ENCODE measurements at places on chromosomes 16 and 17. TPM values are rescaled to one million over a fixed set of nuclear protein-coding genes. Genes with fewer than 3 reads are reported as not detected.

The ABCA6 gene
- total RNA-seq = not detected

The FBXW10B gene
- 1.3 TPM for total RNA-seq

The NPIPB13 gene
- total RNA-seq = 2.4 TPM

The SLC4A1 gene
- total RNA-seq = not detected

The NUP85 gene
- total RNA-seq = 20.1 TPM

DNA sequence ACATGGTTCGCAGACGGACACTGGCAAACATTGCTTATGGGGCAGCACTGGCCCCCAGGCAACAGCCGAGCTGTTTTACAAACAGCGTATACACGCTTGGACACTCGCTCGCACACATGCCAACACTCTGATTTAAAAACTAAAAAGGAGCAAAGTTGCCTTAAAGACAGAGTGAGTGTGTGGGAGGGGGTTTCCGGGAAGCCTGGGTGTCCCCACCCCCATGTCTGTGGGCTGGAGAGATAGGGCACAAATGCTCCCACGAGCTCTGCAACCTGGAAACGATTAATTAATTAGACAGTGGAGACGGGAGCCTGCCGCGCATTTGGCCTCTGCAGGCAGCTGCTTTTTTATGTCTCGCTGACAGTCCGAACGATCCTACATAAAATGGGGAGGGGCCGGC, 107.9 kb upstream of the ZNF469 start:
- DNase-seq = no peak

DNA sequence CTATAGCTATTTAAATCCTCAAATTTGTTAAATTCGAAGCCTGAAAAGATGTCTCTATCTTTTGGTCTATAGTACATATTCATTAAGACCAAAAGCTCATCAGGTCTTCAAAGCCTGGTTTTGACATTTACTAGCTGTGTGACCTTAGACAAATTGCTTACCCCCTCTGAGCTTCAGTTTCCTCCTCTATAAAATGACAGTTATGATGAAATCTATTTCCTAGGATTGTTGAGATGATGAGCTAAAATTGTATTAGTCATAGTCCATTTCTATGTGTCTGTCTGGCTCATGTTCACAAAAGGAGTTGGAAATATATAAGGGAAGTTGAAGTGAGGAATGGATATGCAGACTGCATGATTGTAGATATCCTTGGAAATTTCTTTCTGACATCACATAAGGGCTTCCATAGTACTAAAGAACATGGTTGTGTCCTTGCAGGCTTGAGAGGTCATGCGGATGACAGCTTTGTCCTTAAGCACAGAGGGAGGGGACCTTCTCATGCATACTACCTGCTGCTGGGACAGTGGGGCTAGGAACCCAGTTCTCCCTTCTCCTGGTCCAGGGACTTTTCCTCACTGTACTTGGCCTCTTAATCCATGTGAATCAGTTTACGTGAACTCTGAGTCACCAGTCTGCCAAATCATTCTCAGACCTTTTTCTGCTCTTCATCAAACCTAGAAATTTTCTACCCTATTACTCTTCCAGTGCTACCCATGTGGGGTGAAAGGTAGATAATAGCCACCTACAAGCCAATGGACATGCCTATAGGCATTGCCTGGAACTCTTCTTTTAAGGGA, 487.5 kb upstream of the SALL1 start:
- DNase-seq = no peak

- no peak for DNase-seq
These were observed 12.3 kb upstream of the MYCBPAP start for GRCh38 chr17:50495918-50496317.

DNA sequence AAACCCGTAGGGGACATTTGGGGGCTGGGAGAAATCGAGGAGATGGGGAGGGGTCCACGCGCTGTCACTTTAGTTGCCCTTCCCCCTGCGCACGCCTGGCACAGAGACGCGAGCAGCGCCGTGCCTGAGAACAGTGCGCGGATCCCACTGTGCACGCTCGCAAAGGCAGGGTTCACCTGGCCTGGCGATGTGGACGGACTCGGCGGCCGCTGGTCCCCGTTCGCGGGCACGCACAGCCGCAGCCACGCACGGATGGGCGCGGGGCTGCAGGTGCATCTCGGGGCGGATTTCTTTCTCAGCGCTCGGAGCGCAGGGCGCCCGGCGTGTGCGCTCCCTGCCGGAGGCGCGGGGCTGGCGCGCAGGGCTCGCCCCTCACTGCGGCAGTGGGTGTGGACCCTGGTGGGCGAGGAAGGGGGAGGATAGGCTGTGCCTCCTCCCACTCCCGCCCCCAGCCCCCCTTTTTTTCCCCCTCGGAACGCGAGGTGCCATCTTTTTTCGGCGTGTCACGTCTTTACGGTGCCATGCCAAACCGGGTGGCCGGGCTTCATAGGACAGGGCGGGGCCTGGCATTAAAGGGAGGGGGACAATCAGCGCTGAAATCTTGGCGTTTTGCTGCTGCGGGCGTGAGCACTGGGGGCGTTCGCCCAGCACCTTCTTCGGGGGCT, 1.1 kb downstream of the MAPT start:
- DNase-seq = no peak

GRCh38 chr17:58227733-58228132, 8.7 kb upstream of the MKS1 start:
- DNase-seq = no peak

DNA sequence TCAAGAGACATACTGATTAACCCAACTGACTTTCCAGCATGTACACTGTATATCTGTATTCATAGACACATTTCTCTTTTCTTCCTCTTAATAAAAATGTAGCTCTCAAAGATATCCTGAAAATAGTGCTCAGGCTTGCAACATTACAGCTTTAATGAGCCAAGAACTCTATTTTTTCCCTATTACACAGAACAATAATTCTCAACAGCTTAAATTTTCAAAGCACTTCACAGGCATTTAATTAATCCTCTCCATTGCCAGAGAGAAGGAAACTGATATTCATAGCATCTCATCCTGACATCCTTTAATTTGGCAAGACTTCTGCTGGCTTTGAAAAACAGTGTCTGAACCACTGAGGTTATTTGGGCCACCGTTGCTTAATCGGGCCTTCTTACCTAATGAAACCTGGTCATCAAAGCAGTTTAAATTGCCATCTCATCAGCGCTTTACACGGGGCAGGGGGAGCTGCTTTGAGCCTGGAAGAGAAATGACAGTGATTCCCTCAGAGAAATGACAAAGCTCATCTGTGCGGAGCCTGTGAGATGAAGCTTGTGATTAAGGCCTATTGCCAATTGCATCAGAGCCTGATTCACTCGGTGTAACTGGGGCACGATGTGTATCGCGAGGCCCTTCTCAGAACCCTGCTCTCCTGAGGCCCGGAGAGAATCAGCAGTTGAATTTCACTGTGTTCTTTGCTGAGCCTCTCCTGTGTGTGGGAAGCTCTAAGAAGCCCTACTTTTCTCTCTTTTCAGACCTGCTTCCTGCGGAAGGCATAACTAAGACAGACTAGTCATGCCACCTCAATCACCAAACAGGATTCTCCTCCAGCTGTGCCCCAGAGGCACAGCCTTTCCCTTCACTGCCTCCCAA, 8.5 kb upstream of the SIAH1 start:
- DNase-seq = no peak

DNA sequence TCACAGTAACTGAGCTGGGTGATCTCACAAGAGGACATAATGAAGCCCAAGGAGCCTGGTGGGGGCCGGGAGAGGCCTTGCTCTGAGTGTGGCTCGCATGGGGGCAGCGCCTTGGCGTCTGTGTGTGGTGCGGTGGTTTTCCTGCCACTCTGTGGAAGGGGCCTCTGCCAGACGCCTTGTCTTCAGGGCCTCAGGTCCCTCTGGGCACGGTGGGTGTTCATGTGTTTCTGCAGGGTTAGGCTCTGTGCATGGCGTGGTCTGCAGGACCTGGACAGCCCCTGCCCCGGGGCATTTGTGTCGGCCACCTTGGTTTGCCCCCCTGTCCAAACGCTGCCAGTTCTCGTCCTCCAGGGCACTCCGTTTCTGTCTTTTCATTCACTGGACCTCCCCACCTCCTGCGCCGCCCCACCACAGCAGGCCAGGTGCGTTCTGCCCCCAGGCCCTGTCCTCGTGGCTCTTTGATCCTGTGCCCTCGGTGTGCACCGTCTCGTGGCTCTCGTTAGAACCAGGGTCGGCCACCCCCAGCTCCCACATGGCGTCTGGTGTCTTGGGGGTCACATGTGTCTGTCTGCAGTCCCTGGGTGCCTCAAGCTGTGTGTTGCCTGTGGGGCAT, 43.7 kb upstream of the ZNF750 start:
- no peak for DNase-seq

DNA sequence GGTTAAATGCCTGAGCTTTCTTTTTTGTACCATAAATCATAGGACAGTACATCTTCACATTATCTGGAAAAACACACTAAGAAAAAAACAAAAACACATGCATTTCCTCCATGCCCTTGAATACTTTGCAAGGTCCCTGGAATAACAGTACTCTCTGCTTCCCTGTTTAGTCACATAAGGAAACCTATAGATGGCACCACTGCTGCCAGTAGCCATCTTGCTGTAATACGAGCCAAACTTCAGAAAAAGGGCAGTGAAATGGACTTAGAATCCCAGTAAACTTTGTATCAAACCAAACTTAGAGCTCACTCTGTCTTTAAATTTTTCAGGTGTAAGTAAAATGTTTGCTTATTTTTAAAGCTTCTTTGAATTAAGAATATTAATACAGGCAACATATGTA, 435.5 kb downstream of the KCNJ2 start:
- DNase-seq = no peak

GRCh38 chr17:16273929-16274339, 56.9 kb downstream of the PIGL start:
- no peak for DNase-seq

DNA sequence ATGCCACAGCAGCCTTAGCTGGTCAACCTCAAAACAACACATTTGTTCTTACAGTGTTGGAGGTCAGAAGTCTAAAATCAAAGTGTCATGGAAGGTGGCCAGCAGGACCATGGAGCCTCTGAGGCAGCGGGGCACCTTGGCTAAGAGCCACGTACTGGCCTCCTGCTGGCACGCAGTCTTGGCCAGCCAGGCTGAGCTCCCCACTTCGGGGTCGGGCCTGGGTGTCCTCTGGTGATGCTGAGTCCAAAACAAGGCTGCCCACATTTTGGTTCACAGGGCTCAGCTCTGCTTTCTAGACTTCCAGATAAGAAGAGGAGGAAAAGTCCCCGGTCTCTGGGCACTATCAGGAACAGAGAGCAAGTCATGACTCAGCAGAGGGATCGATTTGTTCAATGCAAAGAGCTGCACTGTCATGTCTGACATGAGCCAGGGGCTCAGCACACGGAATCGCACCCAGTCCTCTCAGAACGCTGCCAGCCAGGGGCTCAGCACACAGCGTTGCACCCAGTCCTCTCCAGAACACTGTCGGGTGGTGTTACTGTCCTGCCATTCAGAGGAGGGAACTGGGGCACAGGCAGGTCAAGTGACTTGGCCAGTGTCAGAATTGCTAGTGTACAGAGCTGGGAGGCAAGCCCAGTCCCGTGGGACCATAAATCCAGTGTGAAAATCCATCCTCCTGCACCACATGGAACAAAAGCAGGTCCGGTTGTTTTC, 2.5 kb downstream of the LGALS9 start:
- DNase-seq = peak; percentile 21

All from myocyte (in vitro differentiated cells).